Endothelial cell (in vitro differentiated cells): ENCODE measurements at places on chromosomes 7 and 10. TPM values are rescaled to one million over a fixed set of nuclear protein-coding genes. Genes with fewer than 3 reads are reported as not detected.
A peak's percentile ranks its signal among the peaks of the same experiment; 100 is the strongest.

DNA sequence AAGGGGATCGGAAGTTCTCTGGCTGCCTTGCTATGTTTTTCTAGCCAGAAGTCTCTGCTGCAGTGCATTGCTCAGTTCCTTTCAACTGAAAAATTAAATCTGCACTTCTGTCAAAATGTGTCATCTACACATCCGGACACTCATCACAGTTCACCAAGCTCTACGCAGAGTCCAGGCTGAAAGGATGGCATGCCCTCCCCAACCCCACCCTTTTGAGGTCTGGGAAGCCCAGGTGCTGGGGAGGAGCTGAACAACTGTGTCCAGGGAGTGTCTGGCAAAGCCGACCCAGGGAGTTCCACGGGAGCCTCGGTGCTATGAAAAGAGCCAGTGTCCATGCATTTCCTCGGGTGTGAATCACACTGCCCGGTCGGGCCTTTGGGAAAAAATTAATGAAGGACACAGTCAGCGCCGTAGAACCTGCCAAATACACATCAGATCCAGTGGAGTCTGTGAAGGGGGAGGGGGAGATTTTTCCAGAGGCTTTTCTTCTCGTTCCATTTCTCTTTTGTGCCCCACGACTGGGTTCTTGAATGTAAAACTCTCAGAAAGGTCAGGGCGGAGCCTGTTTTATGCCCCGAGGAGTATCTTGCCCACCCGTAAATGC lies 757 bp upstream of the PALS2 start:
- H3K27ac ChIP-seq, result peak overlapping the region; percentile 68
- no peaks in the 10 kb centered on the region for H3K36me3 ChIP-seq
- H3K4me3 ChIP-seq, result peak overlapping the region; percentile 93
- peak; percentile 9 for DNase-seq
- peaks cover 8% of the 10 kb centered on the region for H3K4me1 ChIP-seq
- peaks cover 7% of the 10 kb centered on the region for H3K27me3 ChIP-seq

The DPP6 gene
- 1.4 TPM for total RNA-seq

DNA sequence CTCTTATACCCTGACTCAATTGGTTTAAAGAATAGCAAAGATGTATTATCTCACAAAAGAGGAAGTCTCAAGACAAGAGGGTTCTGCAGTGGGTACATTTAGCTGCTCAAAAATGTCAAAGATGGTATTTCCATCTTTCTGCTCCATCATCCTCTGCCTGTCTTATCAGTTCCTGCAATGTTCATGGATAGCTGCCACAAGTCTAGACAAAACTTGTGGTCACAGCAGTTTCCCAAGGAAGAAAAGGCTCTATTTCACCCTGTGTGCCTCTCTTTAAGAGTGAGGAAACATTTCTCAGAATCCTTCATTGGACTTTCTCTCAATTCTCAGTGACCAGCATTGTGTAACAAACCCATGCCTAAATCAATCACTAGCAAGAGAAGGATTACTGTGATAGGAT lies 634.2 kb upstream of the AUTS2 start:
- H3K27ac ChIP-seq, result no peak overlapping the region
- H3K36me3 ChIP-seq, result peaks cover 7% of the 10 kb centered on the region
- no peak overlapping the region for H3K4me3 ChIP-seq
- H3K27me3 ChIP-seq, result peaks cover 3% of the 10 kb centered on the region
- no peak for DNase-seq

GRCh38 chr7:121714559-121715303 lies 158.2 kb upstream of the PTPRZ1 start:
- no peak for DNase-seq
- no peaks in the 10 kb centered on the region for H3K27me3 ChIP-seq
- H3K4me3 ChIP-seq, result no peak overlapping the region
- H3K27ac ChIP-seq, result no peak overlapping the region
- no peaks in the 10 kb centered on the region for H3K36me3 ChIP-seq
- H3K4me1 ChIP-seq, result peaks cover 6% of the 10 kb centered on the region

The HECW1 gene
- 0.15 TPM for total RNA-seq

The GPR26 gene
- total RNA-seq, result 0.05 TPM

- H3K27ac ChIP-seq, result peak overlapping the region; percentile 28
- peaks cover 7% of the 10 kb centered on the region for H3K27me3 ChIP-seq
- DNase-seq, result no peak
Measured at GRCh38 chr10:22228167-22228938, 10.5 kb upstream of the EBLN1 start.

DNA sequence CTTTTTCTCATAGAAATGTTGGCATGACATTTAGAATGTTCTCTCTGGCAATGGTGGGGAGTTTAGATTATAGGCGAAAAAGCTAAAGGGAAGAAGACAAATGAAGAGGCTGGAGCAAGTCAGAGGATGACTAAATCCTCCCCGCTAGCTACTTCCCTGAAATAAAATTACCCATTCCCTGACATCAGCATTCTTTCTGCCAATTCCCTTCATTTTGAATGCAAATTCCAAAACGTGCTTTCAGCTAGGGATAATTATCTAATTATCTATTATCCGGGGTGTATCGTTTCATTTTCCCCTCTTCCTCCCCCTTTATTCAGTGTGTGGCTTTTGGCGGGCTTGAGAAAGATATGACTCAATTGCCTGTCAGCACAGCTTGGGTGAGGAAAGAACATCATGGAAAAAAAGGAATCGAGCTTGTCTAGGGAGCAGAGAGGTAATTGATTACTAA lies 672.3 kb downstream of the TNS3 start:
- no peak overlapping the region for H3K27ac ChIP-seq
- H3K4me3 ChIP-seq, result no peak overlapping the region
- peaks cover 9% of the 10 kb centered on the region for H3K4me1 ChIP-seq
- no peak for DNase-seq
- H3K27me3 ChIP-seq, result peaks cover under 1% of the 10 kb centered on the region

The XRCC2 gene
- total RNA-seq, result 2.9 TPM

DNA sequence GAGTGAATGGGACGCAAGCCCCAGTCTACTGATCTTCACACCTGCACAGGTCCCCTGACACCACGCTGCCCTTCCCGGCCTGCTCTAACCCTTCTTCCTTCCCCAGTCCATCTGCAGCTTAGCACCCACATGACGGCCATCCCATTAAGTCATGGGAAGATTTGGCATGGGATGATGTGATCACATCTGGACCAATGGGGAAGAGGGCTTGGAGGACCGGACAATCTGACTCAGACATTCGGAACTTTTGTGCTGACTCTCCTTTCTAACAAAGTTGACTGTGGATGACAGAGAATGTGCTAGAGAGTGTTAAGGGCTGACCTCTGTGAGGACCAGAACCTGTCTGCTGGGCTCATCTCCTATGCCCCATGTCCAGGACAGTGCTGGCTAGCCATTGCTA lies 15.6 kb downstream of the CXCL12 start:
- H3K27me3 ChIP-seq, result no peaks in the 10 kb centered on the region
- H3K4me1 ChIP-seq, result peaks cover 13% of the 10 kb centered on the region
- no peaks in the 10 kb centered on the region for H3K36me3 ChIP-seq
- DNase-seq, result no peak
- no peak overlapping the region for H3K27ac ChIP-seq

The PRSS37 gene
- total RNA-seq, result not detected

- no peak overlapping the region for H3K27ac ChIP-seq
- peaks cover 21% of the 10 kb centered on the region for H3K36me3 ChIP-seq
- H3K4me3 ChIP-seq, result no peak overlapping the region
- H3K27me3 ChIP-seq, result no peaks in the 10 kb centered on the region
- peaks cover 3% of the 10 kb centered on the region for H3K4me1 ChIP-seq
Measured at GRCh38 chr10:121864168-121864567, 63.7 kb downstream of the ATE1 start.

GRCh38 chr7:69693042-69693441 lies 94.8 kb downstream of the AUTS2 start:
- H3K27ac ChIP-seq, result no peak overlapping the region
- H3K4me1 ChIP-seq, result peaks cover 22% of the 10 kb centered on the region
- DNase-seq, result no peak

DNA sequence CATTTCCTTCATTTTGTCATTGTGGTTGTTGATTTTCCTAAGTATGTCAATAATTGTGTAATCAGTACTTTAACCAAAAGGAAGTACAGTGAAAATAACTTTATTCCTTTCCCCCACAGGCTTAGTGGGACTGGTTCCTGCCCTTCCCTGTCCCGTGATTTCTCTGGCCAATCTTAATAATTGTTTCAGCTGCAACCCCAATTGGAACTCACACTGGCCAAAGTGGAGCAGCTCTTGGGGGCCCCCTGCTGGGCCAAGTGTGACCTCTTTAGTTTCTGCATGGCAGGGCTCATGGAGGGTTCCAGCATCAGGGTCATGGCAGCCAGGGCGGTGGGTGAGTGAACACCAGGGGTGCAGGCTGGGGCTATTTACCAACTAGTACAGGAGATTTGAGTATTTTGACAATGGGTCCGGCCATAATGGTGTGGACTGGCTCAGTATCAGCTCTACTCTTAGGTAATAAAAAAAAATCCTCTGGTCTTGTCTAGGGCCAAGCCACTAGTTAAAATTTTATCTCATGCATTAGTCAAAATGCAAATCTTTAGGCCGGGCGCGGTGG lies 31.7 kb downstream of the CYCS start:
- no peaks in the 10 kb centered on the region for H3K36me3 ChIP-seq
- peak; percentile 88 for DNase-seq
- H3K4me1 ChIP-seq, result no peaks in the 10 kb centered on the region
- no peak overlapping the region for H3K4me3 ChIP-seq

DNA sequence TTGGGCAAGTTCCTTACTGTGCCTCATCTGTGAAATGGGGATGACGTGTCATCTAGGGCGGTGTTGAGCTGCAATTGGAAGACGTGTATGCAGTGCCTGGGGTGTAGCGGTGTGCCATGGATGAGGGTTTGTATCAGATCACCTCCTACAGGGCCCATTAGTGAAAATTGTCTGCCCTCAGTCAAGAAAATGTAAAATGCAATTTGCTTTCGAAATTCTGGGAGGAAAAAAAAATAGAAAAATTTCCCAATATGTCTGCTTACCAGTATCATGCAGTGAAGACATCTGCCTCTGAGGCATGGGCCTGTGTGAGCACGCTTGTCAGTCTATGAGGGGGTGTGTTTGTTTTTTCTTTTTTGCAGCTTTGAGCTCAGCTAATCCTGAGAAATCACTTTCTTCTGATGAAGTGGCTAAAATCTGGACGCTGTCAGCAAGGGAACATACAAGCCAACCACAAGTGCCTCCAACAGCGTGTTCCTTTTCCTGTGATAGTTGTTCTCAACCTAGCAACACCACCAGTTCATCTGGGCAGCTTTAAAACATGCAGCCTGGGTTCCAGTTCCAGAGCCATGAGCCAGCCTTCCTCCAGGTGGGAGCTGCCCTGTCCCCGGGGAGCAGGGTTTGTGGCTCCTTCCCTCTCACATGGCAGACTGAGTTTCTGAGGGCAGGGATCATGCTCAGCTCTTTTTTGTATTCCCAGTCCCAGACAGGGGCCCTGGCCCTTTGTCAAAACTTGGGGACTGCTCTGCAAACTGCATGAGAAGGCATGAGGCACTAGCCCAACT lies 10.3 kb downstream of the FAM241B start:
- H3K4me3 ChIP-seq, result no peak overlapping the region
- no peak overlapping the region for H3K27ac ChIP-seq
- peaks cover 8% of the 10 kb centered on the region for H3K36me3 ChIP-seq
- H3K4me1 ChIP-seq, result peaks cover 2% of the 10 kb centered on the region

The PTF1A gene
- total RNA-seq, result not detected

- DNase-seq, result no peak
- H3K4me1 ChIP-seq, result peaks cover 47% of the 10 kb centered on the region
- peak overlapping the region; percentile 94 for H3K27ac ChIP-seq
- H3K27me3 ChIP-seq, result peaks cover 9% of the 10 kb centered on the region
- H3K36me3 ChIP-seq, result no peaks in the 10 kb centered on the region
- peak overlapping the region; percentile 98 for H3K4me3 ChIP-seq
Measured at GRCh38 chr7:128738570-128739047, 550 bp upstream of the CALU start.

GRCh38 chr7:99143853-99144672 lies at the start of gene SMURF1:
TSS of gene SMURF1 (minus strand) at chr7:99144108. CDS start at chr7:99143780, 328 bp downstream.
- H3K4me3 ChIP-seq, result peak within 1 kb of the TSS; percentile 96
- peaks cover 11% of the 10 kb centered on the region for H3K27me3 ChIP-seq
- DNase-seq, result peak; percentile 73

GRCh38 chr10:84097787-84098353 lies 41.4 kb upstream of the GHITM start:
- no peak overlapping the region for H3K4me3 ChIP-seq
- DNase-seq, result no peak
- H3K4me1 ChIP-seq, result no peaks in the 10 kb centered on the region
- H3K36me3 ChIP-seq, result no peaks in the 10 kb centered on the region
- H3K27ac ChIP-seq, result no peak overlapping the region

DNA sequence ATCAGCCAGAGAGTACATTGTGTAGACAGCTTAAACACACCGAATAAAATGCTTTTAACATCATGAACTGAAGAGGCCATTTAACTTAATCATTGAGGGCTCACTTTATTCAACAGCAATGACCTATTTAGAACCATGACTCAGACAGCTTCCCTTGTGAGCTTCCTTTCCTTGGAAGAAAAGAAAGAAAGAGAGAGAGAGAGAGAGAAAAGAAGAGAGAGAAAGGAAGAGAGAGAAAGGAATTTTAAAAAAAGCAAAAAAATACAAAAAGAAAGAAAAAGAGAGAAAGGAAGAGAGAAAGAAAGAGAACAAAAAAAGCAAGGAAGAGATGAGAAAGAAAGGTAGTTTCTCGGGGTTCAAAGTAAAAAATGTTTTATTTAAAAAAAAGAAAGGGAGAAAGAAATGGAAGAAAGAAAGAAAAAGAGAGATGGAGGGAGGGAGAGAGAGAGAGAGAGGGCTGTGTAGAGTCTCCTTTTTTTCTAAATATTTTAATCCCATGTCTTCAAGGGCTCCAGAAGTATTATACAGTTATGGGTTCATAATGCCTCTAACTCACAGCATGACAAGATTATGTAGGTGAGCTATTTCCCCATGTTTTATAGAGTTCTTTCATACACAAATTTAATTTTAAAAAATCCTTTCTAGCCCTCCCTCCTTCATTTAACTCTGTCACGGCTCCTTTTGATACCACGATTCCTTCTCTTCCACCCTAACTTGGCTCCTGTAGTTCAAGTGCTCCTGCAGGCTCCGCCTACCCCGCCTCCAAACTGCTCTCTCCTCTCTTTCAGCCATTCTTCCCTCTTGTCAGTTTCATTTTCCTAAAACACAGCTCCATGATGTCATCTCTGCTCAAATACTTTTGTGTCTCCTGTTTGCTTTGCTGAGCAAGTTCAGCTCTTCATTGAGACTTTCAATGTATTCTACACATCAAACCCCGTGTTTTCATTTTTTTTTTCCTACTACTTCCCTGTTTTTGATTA lies 85.5 kb downstream of the PRTFDC1 start:
- H3K27ac ChIP-seq, result no peak overlapping the region
- peaks cover 6% of the 10 kb centered on the region for H3K36me3 ChIP-seq
- H3K27me3 ChIP-seq, result no peaks in the 10 kb centered on the region
- no peak overlapping the region for H3K4me3 ChIP-seq

The LIPN gene
- not detected for total RNA-seq

DNA sequence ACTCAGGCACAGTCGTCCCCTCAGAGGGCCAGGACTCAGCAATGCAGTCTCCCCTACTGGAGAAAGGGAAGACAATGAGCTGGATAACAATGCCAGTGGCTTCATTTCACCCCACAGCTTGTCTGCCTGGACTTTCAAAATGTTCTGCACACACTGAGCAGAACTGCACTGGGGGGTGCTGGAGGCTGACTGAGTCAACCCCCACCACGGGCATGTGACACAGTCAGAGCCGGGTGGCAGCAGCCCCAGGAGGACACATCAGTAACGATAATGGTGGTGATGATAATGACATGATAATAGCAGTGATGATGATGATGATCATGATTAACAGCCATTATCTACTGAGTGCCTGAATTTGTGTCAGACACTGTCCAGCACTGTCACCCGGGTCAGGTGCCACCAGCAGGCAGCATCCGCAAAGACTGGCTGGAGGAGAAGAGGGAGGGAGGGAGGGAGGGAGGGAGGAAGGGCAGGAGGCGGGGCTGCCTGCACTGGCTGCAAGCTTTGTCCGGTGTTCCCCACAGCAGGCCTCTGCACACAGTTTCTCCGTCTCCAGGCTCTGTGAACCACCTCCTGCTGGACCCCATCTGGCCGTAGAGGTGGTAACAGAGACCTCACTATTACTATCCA lies 67.4 kb downstream of the PLXNA4 start:
- H3K27ac ChIP-seq, result no peak overlapping the region
- DNase-seq, result no peak
- H3K27me3 ChIP-seq, result peaks cover 2% of the 10 kb centered on the region
- H3K4me1 ChIP-seq, result peaks cover 8% of the 10 kb centered on the region
- H3K4me3 ChIP-seq, result no peak overlapping the region
